ENCODE measurements at places on chromosomes 4 and X.

DNA sequence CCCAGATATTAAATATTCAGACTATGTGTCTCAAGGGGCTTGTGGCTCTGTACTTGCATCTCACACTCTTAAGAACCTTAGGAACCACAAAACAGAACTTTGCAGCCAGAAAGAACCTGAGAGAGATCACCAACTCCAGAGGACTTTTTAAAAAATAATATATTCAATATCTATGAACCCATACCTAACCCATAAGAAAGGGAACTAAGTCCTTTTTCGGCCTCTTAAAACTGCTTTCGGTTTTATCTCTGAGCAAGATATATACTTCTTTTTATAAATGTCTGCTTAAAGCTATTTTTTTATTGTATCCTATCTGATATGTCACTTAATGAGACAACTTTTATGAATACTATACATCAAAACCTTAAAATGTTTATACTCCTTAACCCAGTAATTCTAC lies 10.9 kb downstream of the SMARCA1 start:
- DNase-seq, result no peak

- DNase-seq, result no peak
Measured at GRCh38 chr4:37452952-37453280, 208.4 kb downstream of the NWD2 start.

GRCh38 chr4:109266891-109267290 lies 35.6 kb downstream of the COL25A1 start:
- DNase-seq, result no peak

GRCh38 chr4:127880763-127881562 lies at the start of gene PLK4:
Gene PLK4, plus strand, starts transcription at chr4:127880893. Its CDS starts 242 bp downstream, at chr4:127881135.
- DNase-seq, result peak; percentile 81

- no peak for DNase-seq
Measured at GRCh38 chr4:130747842-130748241, 1651.9 kb downstream of the C4orf33 start.

All from T-helper 9 cell (primary cell).